A549 (cell line): ENCODE measurements at places on chromosomes 11 and 22.

- no peak for DNase-seq
Measured at GRCh38 chr11:76975513-76975912, 58.7 kb upstream of the B3GNT6 start.

DNA sequence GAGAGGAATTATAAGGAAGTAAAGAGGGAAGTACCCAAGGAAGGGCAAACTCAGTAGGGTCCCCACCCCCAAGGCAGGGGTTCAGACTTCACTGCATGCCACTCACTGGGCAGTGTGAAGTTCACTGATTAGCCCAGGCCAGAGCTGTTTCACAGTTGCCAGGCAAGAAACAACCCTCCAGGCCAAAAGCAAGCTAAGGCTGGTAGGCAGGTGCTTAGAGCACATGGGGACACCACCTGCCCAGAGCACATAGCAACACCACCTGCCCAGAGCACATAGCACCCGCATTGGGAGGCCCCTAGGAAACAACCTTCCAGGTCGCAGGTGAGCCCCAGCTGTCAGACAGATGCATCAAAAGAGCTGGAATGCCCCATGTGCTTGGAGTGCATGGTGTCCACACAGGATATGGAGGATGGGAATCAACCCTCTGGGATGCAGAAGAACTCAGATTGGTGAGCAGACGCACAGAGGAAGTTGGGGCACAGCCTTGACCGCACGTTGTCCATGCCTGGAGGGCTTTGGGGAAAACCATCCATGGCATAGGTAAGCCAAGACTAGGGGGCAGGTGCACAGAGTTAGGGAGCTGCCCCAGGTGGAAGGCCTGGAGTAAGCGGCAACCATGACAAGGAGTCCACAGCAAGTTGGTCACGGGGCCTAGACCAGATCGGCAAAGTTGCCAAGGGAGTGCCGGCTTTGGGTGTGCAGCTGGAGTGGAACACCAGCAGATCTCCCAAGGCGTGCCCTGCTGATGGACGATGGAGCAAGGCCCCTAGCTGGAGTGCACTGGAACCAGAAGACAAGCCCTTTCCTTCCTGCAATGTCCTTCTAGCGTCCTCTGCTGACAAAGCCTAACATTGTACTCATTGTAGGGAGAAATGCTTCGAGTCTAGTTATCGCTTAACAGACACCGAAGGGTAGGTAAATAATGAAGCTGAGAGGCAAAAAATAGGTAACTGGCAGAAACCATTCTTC lies 7.8 kb upstream of the TMEM216 start:
- DNase-seq, result no peak

DNA sequence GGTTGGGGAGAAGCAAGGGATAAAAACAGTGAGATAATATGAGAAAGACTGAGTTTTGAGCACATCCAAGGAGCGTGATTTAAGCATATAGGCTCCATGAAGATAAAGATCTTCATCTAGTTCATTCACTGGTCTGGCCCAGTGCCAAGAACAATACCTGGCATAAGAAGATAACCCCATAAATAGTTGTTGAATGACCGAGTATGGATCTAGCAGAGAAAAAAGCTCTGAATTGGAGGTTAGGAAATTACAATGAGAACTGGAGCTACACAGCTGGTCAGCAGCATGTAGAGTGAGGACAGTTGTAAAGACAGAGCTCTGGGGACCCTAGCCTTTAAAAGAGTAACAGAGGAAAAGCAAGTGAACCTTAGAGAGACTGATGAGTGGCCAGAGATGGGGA lies 33.0 kb upstream of the PAK1 start:
- DNase-seq, result no peak

GRCh38 chr11:127034973-127035372 lies 34.4 kb upstream of the KIRREL3 start:
- no peak for DNase-seq

GRCh38 chr11:131025020-131025419 lies 108.7 kb upstream of the SNX19 start:
- peak; percentile 11 for DNase-seq

GRCh38 chr11:23688835-23689234 lies 808.0 kb upstream of the LUZP2 start:
- DNase-seq, result peak; percentile 1

GRCh38 chr22:30056015-30056414 lies 24.2 kb upstream of the HORMAD2 start:
- no peak for DNase-seq

GRCh38 chr22:49589811-49590210 lies 237.9 kb downstream of the BRD1 start:
- DNase-seq, result no peak

- no peak for DNase-seq
Measured at GRCh38 chr11:60985991-60986915, 14.8 kb downstream of the CD6 start.

DNA sequence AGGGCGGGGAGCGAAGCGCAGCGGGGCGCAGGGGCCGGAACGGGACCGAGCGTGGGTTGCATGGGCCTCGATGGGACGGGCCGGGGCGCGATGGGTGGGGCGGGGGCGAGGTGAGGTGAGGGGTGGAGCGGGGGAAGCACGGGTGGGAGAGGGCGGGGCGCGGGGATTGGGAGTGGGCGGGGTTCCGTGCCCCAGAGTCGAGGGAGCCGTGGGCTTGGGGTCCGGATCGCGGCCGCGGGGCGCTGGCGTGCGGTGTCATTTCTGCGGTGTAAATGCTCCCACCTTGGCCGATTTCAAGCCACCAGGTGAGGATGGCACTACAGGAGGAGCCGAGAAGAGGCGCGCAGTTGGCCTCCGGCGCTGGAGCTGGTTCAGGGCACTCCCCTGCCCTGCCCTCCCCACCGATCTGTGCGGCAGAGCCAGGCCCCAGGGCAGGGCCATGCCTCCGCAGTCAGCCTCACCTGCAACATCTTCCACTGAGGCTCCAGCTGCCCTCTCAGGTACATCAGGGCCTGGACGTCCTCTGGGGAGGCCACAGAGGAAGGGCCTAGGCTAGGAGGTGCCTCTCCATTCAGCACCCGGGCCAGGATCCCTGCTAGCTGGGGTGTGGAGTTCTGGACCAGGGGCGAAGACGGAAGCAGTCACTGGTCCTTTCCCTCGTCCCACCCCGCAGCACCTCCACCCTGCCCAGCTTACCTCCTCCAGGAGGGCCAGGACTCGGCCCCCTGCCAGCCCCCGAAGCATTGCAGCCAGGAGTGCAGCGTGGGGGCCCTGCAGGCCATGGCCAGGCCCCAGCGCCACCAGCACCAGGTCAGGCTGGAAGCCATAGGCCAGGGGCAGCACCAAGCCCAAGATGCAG lies 620 bp upstream of the TUBGCP6 start:
- DNase-seq, result no peak

DNA sequence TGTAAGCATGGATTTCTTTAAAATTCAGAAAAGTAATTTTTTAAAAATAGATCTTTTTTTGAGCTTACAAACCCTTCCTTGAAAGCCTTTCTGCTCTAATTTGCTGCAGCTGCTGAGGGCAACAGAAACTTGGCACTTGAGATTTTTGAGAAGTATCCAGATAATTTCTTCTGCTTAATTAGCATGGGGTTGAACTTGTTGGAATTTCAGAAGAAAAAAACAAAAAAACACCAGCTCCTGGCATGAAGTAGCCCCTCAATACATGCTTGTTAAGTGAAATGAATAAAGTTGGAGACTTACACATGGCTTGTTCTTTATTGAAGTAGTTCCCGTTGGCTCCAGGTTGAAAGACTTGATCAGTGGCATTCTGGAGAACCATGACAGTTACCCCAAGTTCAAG lies 331.4 kb upstream of the RAG2 start:
- DNase-seq, result no peak

GRCh38 chr11:92920331-92920730 lies 49.1 kb upstream of the MTNR1B start:
- DNase-seq, result no peak

DNA sequence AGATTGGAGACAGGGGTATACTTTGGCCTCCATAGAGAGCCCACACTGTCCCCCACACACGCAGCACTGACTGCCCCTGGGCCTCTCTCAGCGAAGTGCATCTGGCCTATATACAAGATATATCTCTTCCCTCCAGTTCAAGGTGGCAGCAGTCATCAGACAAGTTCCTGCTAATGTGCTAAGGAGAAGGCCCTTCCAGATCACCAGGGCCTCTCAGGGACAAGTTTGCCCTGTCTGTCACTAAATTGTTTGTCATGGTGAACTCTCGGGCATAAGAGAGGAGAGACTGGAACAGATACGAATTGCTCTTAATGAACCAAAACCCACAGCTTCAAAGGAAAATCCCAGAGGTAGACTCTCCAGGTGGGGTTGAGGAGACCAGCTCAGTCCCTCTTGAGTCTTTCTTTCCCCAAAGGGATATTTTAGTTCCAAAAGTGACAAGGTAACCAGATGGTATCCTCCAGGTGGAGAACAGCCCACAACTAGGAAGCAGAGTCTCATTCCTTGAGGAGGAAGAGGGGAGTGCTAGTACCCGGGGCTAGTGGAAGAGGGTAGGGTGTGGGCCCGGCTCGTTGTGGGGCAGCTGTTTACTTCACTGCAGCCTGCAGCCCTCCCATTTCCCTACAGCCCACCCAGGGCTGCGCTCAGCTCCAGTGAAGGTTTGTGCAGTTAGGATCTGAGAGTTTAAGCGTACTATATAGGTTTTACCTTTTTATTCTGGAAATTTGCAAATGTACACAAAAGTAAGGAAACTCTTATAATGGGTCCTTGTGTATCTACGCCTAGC lies 2.2 kb upstream of the SLC35C1 start:
- DNase-seq, result no peak

- DNase-seq, result no peak
Measured at GRCh38 chr11:8760896-8761295, 78.3 kb downstream of the RPL27A start.

GRCh38 chr11:33736148-33736812 lies at the start of gene CD59:
Gene CD59 (minus strand): TSS chr11:33736423. CDS start chr11:33722445, 13,978 bp downstream.
- DNase-seq, result peak; percentile 93

DNA sequence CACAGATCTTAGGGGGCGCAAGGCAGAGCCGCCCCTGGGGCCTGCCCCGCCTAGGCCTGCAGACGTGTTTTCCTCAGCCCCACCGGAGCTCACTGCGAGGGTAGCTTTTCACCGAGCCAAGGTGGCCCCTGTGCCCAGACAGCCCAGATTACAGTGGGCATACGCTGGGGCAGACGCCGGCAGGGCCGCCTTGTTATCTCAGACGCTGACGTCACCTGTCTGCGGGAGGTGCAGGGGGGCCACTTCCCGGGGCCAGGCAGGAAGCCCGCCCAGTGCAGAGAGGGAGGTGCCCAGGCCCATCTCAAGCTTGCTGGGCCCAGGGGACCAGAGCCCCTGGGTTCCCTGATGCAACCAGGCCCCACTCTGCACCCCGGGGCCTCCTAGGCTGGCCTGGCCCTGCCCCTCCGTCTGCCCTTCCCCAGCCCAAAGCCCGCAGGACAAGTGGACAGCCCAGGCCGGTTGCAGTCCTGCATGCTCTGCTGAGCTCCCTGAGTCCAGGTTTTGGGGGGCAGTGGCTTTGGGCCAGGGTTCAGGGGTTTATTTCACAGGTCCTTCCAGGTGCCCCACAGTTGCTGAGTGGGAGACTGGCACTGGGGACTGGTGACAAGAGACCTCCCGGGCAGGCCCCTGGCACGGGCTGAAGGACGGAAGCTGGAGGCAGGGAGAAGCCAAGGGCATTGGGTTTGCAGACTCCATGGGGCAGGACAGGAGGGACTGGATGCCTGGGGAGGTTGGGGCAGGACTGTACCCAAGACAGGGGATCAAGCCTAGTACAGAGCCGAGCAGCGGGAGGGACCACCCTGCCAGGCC lies 38.6 kb downstream of the IGF2 start:
- DNase-seq, result no peak

DNA sequence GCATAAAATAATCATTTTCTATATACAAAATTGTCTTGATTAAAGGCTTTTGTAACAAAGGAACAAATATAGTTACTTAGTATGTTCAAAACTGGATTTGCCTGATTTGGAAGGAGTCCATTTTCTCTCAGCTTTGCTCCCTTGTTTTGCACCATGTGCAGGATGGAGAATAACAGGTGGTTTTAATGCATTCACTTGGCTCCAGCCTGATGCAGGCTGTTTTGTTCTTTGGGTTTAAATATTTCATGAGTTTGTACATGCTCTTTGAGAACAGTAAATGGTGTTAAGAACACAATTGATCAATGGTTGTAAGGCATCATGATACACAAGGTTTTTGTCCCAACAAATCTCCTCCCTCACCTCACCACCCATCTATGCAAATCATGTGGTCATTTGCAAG lies 886.9 kb upstream of the CCDC90B start:
- no peak for DNase-seq

- DNase-seq, result no peak
Measured at GRCh38 chr11:12803086-12803826, 129.0 kb downstream of the TEAD1 start.

DNA sequence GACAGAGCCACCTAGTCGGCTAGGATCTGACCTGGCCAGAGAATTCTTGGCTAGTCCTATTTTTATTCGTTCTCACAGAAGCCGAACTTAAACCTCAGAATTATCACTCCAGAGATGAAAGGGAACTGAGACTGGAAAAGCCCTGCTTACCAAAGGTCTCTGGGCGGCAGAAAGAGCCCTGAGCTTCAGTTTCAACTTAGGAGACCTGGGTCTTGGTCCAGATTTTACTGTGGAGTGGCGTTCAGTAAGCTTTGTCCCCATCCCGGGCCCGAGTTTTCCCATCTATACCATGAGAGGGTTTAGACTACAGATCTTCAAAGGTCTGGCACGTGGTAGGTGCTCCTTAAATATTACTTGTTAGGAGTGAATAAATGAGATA lies 516 bp downstream of the NEU3 start:
- peak; percentile 10 for DNase-seq
